ENCODE measurements at places on chromosomes 1 and 21. TPM values are rescaled to one million over a fixed set of nuclear protein-coding genes. Genes with fewer than 3 reads are reported as not detected.
A peak's percentile ranks its signal among the peaks of the same experiment; 100 is the strongest.

Gene TMPRSS3
- polyA plus RNA-seq: 3.2 TPM

GRCh38 chr1:197733324-197733723 lies 42.0 kb downstream of the DENND1B start:
- no peak for DNase-seq

GRCh38 chr1:7247791-7248548 lies 462.7 kb downstream of the CAMTA1 start:
- no peak for DNase-seq

DNA sequence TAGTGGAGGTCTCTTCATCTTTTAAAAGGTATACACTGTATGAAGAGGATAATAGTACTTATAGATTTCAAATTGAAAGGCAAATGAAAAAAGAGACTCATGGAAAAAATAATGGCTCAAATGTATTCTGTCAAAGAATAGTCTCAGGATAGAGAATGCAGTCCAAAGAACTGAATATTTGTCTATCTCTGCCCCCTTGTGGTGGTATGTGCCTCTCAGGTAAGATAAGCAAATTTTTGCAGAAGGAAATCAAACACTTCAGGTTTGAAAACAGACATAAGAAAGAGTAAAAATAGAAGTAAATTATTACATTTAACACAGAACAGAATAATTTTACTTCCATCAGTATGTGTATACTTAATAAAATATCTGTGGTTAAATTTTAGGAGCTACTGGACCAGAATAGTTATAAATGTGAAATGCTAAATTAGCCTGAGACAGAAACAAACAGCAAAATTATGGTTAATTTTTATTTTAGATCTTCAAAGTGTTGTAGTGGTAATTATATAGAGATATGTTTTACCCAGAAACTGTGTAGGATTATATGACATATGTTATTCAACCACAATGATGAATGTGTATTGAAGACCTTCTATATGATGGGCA lies 164.4 kb upstream of the PALMD start:
- DNase-seq: peak; percentile 50

- DNase-seq: peak; percentile 93
Measured at GRCh38 chr1:216221260-216221700, 202.0 kb downstream of the USH2A start.

DNA sequence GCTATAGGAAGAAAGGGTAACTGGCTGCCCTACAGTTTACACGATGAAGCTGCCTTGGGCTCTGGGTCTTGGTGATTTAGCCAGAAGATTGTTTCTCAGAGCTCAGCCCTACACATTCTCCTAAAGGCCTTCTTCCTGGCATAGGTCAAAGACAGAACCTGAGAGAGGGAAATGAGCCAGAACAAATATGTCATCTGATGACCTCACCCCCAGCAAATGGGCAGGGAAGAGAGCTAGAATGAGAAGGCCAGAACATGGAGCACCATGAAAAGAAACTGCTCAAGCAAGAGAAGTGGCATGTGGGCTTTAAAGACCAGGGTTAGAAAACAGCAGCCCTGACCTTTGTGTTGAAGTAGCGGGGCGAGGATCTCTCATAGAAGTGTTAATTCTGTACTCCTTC lies 5.5 kb upstream of the ILDR2 start:
- no peak for DNase-seq

DNA sequence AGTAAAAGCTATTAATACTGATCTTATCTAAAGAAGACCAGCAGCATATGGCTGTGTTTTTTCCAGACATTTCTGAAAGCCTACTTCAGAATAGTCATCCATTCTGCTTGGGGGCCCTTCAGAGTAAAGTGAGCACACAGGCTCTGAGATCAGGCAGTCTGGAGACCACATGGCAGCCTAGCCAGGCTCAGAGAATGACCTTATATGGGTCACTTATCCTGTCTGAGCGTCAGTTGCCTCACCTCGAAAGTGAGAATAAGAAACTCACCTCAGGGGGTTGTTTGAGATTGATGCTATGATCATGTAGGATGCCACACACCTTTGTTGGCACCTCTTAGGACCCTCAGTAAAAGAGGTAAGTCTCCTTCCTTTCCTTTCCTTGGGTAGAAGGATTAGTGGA lies 270.4 kb downstream of the GRIK1 start:
- DNase-seq: no peak

Gene FH
- 41.3 TPM for polyA plus RNA-seq
